ENCODE measurements at places on chromosomes 2 and 18.

DNA sequence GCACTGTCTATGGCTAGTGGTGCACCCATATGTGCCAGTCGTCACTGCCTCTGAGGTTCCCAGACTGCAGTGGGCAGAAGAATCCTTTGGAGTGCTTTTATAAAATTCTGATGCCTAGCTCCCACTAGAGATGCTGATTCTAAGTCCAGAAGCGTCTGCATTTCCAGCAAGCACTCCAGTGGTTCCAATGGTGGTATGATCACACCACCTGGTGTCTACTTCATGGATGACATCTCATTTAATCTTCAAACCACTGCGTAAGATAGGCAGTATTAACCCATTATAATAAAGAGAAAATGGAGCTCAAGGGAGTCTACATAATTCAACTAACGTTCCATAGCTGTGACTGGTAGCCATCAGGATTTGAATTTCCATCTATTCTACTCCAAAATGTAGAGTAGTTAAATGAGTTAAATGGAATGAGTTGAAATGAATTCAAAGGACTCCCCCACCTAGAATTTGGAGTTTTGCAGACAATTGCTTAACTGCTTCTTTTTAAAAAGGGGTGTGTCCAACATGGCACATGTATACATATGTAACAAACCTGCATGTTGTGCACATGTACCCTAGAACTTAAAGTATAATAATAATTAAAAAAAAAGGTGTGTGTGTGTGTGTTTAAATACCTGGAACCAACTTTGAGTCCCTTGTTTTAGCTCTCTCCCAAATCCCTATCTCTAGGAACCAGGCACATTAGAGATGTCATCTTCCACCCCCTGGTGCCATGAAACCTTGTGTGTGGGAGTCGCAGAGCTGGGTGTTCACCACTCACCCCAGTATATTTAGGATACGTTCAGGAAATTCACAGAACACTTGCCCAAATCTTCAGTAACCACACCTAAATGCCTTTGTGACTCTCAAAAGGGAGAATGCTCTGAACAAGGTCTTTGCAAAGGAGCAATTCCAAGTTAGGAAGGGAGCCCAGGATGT, 14.1 kb downstream of the LAMA3 start:
- DNase-seq: peak; percentile 64

- peak; percentile 42 for DNase-seq
These were observed 86.7 kb downstream of the TMEM18 start for GRCh38 chr2:590214-591175.

DNA sequence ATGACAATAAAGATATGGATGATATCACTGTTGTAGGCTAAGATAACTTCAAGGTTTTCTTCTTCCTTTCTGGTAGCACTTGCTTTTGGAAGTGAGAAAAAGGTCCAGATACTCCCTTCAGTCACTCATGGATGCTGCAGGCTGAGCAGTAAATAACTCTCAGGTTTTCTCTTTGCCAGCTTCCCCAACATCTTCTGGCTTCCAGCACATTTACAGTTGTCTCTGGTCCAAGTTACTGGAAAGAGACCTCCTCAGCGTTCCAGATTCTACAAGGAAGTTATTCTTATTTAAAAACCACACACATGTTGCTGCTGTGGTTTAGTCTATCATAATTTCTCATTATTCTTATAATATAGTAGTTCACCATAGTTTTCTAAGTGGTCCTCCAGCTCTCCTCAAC, 383.4 kb downstream of the PLCL1 start:
- DNase-seq: no peak

DNA sequence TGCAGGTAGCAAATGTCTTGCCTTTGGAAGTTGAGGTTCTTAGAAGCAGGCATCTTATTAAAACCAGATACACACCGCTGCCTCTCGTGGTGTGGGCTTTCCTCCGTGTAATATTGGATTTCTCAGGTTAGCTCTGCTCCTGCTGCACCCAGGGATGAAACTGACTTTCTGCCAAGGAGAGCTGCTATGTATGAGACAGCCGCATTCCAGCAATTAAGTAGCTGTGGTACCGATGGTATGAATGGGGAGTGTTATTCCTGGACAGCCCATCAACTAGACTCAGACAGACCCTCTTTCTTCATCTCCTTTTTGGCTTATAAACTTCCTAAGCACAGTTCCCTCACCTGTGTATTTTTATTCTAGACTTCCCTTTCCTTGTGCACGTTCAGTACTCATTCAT, 6.8 kb upstream of the EHD3 start:
- no peak for DNase-seq

- DNase-seq: no peak
These were observed 58.1 kb downstream of the CLASP1 start for GRCh38 chr2:121591199-121591598.

GRCh38 chr2:170850251-170850650, 33.6 kb downstream of the GAD1 start:
- DNase-seq: no peak

- DNase-seq: no peak
These were observed 125.1 kb downstream of the SLC39A10 start for GRCh38 chr2:195782156-195782555.

DNA sequence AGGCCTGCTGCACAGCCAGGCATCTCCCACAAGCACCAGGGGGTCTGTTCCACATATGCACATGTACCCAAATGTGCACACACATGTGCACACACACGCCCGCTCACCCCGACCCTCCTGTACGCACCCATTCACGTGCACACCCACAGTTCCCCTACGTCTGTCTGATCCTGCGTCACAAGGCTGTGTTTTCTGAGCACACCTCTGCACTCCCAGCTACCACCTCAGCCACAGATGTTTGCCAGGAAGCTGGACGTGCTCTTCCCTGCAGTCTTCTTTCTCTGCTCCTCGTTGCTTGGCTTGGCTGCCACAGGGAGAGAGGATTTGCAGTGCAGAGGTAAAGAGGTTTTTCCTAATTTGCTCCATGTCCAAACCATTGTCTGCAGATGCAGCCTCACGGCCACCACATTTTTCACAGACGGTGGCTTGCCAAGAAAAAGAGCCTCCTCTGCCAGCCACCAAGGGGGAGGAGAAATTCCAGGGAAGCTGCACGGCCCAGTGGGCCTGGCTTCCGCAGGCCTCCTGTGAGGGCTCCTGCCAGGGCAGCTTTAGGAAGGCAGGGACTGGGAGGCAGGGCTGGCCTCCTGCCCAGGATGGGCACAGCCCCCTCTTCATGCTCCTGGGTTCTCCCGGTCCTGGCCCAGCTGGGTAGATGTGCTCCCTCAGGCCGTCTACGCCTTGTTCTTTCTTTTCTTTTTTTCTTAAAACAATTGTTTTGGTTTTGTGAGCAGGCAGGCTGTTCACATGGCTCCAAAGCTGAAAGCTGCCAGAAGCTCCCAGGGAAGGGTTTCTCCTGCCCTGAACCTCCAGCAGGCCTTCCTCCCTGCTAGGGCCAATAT, 29.3 kb upstream of the HS6ST1 start:
- DNase-seq: no peak

- no peak for DNase-seq
These were observed 92.1 kb downstream of the ADD2 start for GRCh38 chr2:70675862-70676261.

DNA sequence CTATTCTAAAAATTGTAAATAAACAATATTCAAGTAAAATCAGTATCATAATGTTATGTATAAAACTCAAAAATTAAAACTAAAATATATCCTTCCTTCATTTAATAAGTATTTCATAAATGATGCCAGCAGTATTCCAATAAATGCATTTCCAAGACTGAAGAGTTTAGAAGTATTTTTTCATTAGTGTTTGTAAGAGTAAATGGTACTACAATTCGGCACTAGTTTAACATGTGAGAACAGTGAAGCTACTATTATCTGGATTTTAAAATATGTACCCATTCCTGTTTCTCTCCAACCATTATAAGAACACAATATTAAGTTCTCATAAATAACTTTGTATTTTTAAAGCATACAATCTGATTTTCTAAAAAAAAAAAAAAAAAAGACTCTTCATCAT, 3.3 kb downstream of the BAZ2B start:
- no peak for DNase-seq

DNA sequence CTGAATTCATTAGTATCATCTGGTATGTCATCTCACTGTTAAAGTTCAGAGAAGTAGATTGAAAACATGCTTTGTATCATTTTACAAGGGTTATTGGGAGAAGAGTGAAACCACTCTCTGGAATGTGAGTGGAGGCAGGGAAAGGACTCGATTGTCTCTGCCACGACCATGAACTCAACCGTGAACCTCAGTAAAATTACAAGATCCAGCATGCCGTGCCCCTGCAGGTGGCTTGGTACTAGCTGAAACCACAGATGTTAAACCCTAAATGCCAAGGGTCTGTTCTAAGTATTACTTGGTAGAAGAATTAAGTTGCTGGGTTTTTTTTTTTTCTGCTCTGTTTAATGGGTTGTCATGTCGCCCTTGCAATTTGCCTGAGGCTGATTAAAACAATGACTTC, 197.2 kb downstream of the MYO3B start:
- DNase-seq: no peak

- no peak for DNase-seq
These were observed 101.7 kb upstream of the ZSWIM2 start for GRCh38 chr2:186950694-186951093.

All from NCI-H1417 (cell line).